Ascending aorta (tissue), 2 donors: ENCODE measurements at places on chromosomes 11 and 22. TPM values are rescaled to one million over a fixed set of nuclear protein-coding genes. Genes with fewer than 3 reads are reported as not detected.

GRCh38 chr11:1158681-1159487 lies 1.1 kb downstream of the MUC5AC start:
- no peaks in the 10 kb centered on the region for H3K36me3 ChIP-seq
- H3K27me3 ChIP-seq = no peaks in the 10 kb centered on the region
- H3K4me3 ChIP-seq = no peak overlapping the region
- H3K4me1 ChIP-seq = no peaks in the 10 kb centered on the region

DNA sequence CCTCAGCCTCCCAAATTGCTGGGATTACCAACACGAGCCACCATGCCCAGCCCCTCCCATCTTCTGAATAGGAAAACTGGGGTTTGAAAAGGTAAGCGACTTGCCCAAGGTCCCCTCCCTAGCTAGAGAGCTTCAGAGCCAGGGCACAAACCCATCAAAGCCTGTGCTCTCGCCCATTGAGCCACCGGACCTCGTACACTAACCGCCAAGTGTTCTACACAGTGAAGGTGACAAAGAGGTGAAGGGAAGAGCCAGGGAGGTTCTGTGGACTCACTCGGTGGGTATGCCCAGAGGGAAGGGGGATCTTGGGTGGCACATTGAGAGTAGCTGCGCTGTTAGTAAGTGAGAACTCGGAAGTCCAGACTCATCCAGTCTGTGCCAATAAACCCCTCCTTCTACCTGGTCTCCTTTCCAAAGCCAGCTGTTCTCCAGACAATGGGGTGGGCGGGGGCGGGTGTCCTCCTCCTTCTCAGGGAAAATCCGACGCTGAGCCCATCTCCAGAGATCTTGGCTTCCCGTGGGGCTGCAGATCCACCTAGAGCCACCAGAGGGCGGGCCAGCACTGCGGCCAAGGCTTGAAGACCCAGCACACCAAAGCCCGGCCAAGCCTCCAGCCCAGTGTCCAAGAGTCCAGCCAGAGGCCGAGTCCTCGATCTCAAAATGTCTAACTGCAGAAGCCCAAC lies 3.2 kb upstream of the RTN4RL2 start:
- DNase-seq = peak; percentile 95
- H3K4me3 ChIP-seq = peak overlapping the region; percentile 55
- no peaks in the 10 kb centered on the region for H3K36me3 ChIP-seq
- no peak overlapping the region for H3K27ac ChIP-seq
- H3K27me3 ChIP-seq = peaks cover 28% of the 10 kb centered on the region

Gene TMEM121B
- total RNA-seq = 0.11 TPM

Gene GLB1L3
- not detected for total RNA-seq

DNA sequence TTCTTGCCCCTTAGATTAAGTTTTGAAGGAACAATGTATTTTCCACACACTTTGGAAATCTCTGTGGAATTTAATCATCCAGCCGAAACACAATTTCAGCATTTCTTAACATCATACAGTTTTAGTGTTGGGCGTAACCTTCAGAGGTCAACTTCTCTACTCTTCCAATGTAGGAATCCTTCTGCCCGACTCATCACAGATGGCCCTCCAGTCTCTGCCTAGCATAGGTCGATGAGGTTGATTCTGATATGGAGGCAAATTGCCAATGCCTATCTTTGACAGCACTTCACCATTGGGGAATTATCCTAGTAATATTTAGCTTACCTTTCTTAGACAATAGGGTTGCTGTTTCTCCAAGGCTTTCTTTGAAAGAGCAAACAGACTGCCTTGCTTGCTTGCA lies 175.7 kb upstream of the TTC12 start:
- no peaks in the 10 kb centered on the region for H3K27me3 ChIP-seq
- no peak overlapping the region for H3K27ac ChIP-seq
- no peak overlapping the region for H3K4me3 ChIP-seq
- no peaks in the 10 kb centered on the region for H3K4me1 ChIP-seq

Gene CTSW
- not detected for total RNA-seq

DNA sequence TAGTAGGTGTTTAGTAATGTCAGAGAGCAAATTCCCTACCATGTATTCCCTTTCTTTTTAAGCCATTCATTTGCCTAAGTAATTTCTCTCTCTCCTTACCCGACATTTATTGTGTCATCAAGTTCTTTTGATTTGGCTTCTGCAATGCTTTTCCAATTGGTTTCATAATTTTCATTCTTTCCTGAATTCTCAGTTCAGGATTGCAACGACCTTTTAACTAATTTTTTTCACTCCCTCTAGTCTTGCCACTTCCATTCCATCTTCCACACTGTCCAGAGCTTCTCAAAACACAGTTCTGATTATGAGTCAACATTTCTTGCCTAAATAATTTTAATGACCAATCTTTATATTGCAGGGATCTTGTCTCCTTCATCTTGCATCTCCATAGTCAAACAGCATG lies 41.2 kb upstream of the RAB30 start:
- no peaks in the 10 kb centered on the region for H3K36me3 ChIP-seq
- no peak overlapping the region for H3K27ac ChIP-seq
- no peaks in the 10 kb centered on the region for H3K4me1 ChIP-seq
- DNase-seq = no peak
- no peaks in the 10 kb centered on the region for H3K27me3 ChIP-seq
- H3K4me3 ChIP-seq = no peak overlapping the region

GRCh38 chr22:24068717-24069297 lies 57.7 kb downstream of the CABIN1 start:
- peaks cover 52% of the 10 kb centered on the region for H3K36me3 ChIP-seq
- no peak overlapping the region for H3K4me3 ChIP-seq
- no peaks in the 10 kb centered on the region for H3K27me3 ChIP-seq
- H3K4me1 ChIP-seq = no peaks in the 10 kb centered on the region
- DNase-seq = peak; percentile 56

Gene APOBEC3G
- total RNA-seq = 9.3 TPM

Gene PATE2
- not detected for total RNA-seq

GRCh38 chr22:17303840-17304779 lies 65.2 kb upstream of the CECR2 start:
- H3K27ac ChIP-seq = no peak overlapping the region
- H3K36me3 ChIP-seq = no peaks in the 10 kb centered on the region
- no peaks in the 10 kb centered on the region for H3K27me3 ChIP-seq
- DNase-seq = no peak
- H3K4me3 ChIP-seq = no peak overlapping the region

- no peaks in the 10 kb centered on the region for H3K27me3 ChIP-seq
- H3K4me1 ChIP-seq = peaks cover 6% of the 10 kb centered on the region
- peaks cover 24% of the 10 kb centered on the region for H3K36me3 ChIP-seq
- no peak overlapping the region for H3K27ac ChIP-seq
- no peak for DNase-seq
- no peak overlapping the region for H3K4me3 ChIP-seq
Measured at GRCh38 chr11:123051146-123051545, 10.8 kb downstream of the HSPA8 start.

Gene TIMM8B
- total RNA-seq = 28.9 TPM

GRCh38 chr22:38027487-38027886 lies 29.7 kb upstream of the PICK1 start:
- H3K27me3 ChIP-seq = no peaks in the 10 kb centered on the region
- H3K4me3 ChIP-seq = no peak overlapping the region
- no peak overlapping the region for H3K27ac ChIP-seq
- no peak for DNase-seq

DNA sequence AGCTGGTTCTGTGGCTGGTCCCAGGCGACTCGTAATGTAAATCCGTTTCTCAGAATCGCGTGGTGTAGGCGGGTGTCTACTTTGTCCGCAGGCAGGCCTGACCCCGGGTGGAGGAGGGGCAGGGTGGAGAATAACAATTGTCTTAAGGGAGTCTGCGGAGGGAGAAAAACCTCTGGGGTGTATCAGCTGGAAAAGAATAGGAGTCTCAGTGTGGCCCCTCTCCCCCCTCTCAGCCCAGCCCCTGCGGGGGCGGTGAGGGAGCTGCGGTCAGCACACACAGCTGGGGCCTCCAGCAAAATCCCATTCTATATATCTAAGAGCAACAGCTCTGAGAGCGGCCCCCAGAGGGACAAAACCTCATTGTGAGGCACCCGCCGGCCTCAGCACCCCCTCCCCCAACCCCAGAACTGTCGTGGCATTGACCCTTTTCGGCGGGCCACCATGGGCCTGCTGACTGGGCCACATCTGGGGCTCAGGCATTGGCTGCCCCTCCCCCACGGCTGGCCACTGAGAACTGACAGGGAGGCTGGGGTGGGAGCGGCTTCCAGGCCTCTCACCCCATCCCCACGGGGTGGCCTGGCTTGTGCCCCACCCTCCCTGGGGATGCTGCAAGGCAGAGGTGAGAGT lies 2.7 kb upstream of the MYRF start:
- no peak overlapping the region for H3K27ac ChIP-seq
- no peak for DNase-seq
- no peaks in the 10 kb centered on the region for H3K36me3 ChIP-seq
- peaks cover 8% of the 10 kb centered on the region for H3K4me1 ChIP-seq
- no peaks in the 10 kb centered on the region for H3K27me3 ChIP-seq

Gene CHRM1
- not detected for total RNA-seq

Gene VWCE
- 19.2 TPM for total RNA-seq

DNA sequence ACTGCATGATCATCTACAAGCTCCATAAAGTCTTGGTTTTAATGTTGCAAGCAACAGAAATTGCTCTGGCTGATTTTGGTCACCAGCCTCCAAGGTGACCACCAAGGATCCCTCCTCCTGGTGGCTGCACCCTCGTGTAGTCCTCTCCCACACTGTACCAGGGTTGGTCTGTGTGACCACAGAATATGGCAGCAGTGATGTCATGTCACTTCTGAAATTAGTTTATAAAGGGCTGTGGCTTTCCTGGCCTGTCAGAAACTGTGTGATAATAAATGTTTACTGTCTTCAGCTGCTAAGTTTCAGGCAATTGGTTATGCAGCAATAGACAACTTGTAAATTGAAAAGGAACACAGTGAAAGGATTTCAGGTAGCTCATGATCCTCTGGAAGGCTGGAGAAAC lies 5.3 kb upstream of the PRDM11 start:
- peaks cover 3% of the 10 kb centered on the region for H3K4me1 ChIP-seq
- no peak overlapping the region for H3K4me3 ChIP-seq
- H3K27me3 ChIP-seq = no peaks in the 10 kb centered on the region
- H3K36me3 ChIP-seq = no peaks in the 10 kb centered on the region

Gene MS4A5
- not detected for total RNA-seq
